ENCODE measurements at places on chromosomes 6 and 20. TPM values are rescaled to one million over a fixed set of nuclear protein-coding genes. Genes with fewer than 3 reads are reported as not detected.

The C6orf58 gene
- 0.31 TPM for total RNA-seq

The ADGB gene
- not detected for total RNA-seq

The SLC35B3 gene
- total RNA-seq, result 11.0 TPM

The DEF6 gene
- total RNA-seq, result 15.4 TPM

DNA sequence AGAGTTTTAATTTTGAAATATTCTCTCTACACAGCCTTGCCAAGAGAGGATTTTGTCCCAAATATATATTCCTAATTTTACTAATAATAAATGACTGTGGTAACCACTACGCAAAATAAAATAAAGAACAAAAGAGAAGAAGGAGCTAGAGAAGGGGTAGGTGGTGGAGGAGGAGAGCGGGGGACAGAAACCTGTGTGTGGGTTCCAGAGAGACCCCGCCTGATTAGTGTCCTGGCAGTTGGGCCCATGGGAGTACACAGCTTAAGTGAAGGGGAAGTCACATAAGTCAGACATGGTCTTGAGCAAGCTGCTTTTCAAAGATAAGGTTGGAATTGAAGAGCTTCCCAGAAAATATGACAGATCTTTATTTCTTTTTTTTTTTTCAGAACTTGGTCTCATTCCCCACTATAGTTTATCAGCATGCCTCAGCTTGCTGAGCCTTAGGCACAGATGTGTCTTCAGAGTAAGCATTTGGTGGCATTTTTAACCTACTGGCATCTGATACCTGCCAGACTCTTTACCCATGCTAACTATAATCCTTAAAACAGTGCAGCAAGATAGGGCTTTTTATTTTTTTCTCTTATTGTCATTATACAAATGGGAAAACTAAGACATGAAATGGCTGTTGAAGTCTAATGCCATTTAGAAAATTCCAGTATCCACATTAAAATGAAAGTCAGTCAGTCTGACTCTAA lies 9.6 kb upstream of the RHAG start:
- no peaks in the 10 kb centered on the region for H3K4me1 ChIP-seq
- no peak for DNase-seq
- no peaks in the 10 kb centered on the region for H3K27me3 ChIP-seq
- no peak overlapping the region for H3K27ac ChIP-seq
- no peaks in the 10 kb centered on the region for H3K36me3 ChIP-seq
- no peak overlapping the region for H3K4me3 ChIP-seq

- peaks cover 5% of the 10 kb centered on the region for H3K36me3 ChIP-seq
- peaks cover 12% of the 10 kb centered on the region for H3K4me1 ChIP-seq
- DNase-seq, result no peak
- H3K4me3 ChIP-seq, result no peak overlapping the region
- H3K27ac ChIP-seq, result no peak overlapping the region
These were observed 72.2 kb upstream of the NAA20 start for GRCh38 chr20:19944772-19945459.

GRCh38 chr6:36383606-36384005 lies 3.9 kb downstream of the ETV7 start:
- no peak for DNase-seq
- no peak overlapping the region for H3K27ac ChIP-seq
- H3K27me3 ChIP-seq, result no peaks in the 10 kb centered on the region
- peaks cover 16% of the 10 kb centered on the region for H3K36me3 ChIP-seq
- H3K4me3 ChIP-seq, result no peak overlapping the region

DNA sequence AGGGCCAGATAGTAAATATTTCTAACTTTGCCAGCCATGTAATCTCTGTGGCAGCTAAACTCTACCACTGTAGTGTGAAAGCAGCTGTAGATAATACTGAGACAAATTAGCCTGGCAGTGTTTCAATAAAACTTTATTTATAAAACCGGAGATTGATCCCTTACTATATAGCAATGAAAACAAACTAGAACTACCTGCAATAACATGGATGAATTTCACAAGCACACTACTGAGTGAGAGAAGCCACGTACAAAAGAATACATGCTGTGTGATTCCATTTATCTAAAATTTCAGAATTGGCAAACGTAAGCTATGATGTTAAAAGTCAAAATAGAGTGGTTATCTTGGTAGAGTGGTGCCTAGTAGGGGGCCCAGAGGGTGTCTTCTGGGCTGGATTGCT lies 198.7 kb upstream of the SGK1 start:
- H3K27me3 ChIP-seq, result no peaks in the 10 kb centered on the region
- no peak overlapping the region for H3K27ac ChIP-seq
- no peak overlapping the region for H3K4me3 ChIP-seq
- DNase-seq, result no peak
- H3K36me3 ChIP-seq, result no peaks in the 10 kb centered on the region

DNA sequence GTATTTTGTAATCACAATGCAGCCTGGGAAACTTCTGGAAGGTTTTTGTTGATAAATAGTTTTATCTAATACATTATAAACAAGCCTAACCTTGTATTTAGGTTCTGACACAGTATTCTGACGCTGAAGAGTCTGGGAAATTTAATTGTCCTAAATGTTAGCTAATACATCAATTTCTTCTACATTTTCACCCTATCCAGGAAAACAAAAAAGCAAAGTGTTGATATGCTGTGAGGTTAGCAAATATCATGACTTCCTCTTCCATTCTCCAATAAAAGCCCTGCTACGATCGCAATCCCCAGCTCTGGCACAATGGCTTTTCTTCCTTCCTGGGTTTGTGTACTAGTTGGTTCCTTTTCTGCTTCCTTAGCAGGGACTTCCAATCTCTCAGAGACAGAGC lies at the start of gene C6orf58:
C6orf58 (plus strand) TSS at position 301 of the 400 bp plus-strand sequence; CDS start at position 313, 12 bp downstream.
- H3K4me1 ChIP-seq, result no peaks in the 10 kb centered on the region
- H3K36me3 ChIP-seq, result no peaks in the 10 kb centered on the region
- H3K4me3 ChIP-seq, result no peak within 1 kb of the TSS
- DNase-seq, result no peak
- H3K27me3 ChIP-seq, result no peaks in the 10 kb centered on the region

DNA sequence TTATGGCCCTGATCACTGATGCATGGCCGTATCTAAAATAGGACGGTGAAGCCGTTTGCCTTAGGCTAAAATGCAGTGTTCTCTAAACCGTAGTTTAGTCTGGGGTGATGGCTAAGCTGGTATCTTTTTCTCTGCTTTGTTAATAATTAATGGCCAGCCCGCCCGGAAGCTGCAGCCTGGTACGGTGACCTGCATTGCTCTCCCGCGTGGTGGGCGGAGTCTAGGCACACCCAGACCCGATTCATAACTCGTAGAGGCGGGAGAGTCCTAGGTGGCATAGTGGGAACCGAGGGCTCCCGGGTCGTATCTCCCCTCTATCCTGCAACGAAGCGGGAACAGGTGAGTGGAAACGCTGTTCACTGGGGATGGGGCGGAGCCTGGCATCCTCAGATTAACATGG lies 5.5 kb downstream of the CDH4 start:
- no peaks in the 10 kb centered on the region for H3K36me3 ChIP-seq
- no peak overlapping the region for H3K4me3 ChIP-seq
- DNase-seq, result no peak
- no peak overlapping the region for H3K27ac ChIP-seq
- H3K4me1 ChIP-seq, result no peaks in the 10 kb centered on the region

DNA sequence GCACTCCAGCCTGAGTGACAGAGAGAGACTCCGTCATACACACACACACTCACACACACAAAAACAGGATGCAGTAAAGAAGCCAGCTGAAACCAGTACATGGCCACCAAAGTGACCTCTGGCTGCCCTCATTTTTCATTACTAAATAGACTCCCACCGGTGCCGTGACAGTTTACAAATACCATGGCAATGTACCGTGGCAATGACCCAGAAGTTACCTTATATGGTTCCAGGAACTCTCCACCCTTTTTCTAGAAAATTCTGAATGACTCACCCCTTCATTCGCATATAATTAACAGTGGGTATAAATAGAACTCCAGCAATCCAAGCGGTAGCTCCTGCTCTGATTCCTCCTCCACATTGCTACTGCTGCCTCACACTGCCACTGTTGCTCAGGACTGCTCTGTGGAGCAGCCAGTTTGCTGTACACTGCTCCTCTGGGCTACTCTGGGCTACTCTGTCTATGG lies 57.7 kb downstream of the SNX5 start:
- H3K27ac ChIP-seq, result no peak overlapping the region
- H3K27me3 ChIP-seq, result peaks cover 14% of the 10 kb centered on the region
- H3K4me3 ChIP-seq, result no peak overlapping the region
- no peak for DNase-seq
- no peaks in the 10 kb centered on the region for H3K36me3 ChIP-seq
- no peaks in the 10 kb centered on the region for H3K4me1 ChIP-seq

DNA sequence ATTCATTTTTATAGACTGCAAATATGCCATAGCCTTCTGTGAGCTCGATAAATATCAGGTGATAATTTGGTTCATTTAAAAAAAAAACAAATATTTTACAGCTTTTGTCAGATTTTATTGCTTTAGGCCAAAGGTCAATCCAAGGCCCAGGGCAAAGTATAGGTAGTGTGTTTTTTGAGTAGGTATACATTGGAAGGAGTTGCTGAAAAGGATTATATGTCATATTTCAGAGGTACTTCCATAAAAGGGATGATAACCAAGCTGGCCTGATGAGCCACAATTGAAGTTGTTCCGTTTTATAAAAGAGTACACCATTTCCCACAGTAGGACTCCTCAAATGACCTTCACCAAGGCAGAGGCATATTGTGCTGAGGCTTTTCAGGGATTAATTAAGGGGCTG lies 452.8 kb upstream of the FLRT3 start:
- DNase-seq, result no peak
- H3K4me1 ChIP-seq, result no peaks in the 10 kb centered on the region
- H3K27me3 ChIP-seq, result no peaks in the 10 kb centered on the region
- H3K27ac ChIP-seq, result no peak overlapping the region
- H3K36me3 ChIP-seq, result no peaks in the 10 kb centered on the region

GRCh38 chr6:54191461-54191860 lies 80.2 kb downstream of the MLIP start:
- H3K4me3 ChIP-seq, result no peak overlapping the region
- H3K36me3 ChIP-seq, result no peaks in the 10 kb centered on the region
- H3K27me3 ChIP-seq, result no peaks in the 10 kb centered on the region
- no peaks in the 10 kb centered on the region for H3K4me1 ChIP-seq
- no peak overlapping the region for H3K27ac ChIP-seq

GRCh38 chr6:20658053-20658452 lies 123.8 kb downstream of the CDKAL1 start:
- no peaks in the 10 kb centered on the region for H3K27me3 ChIP-seq
- peak overlapping the region; percentile 34 for H3K27ac ChIP-seq

- H3K36me3 ChIP-seq, result peaks cover 24% of the 10 kb centered on the region
- H3K4me1 ChIP-seq, result peaks cover 18% of the 10 kb centered on the region
- no peak for DNase-seq
- H3K4me3 ChIP-seq, result no peak overlapping the region
- no peaks in the 10 kb centered on the region for H3K27me3 ChIP-seq
These were observed 2.8 kb downstream of the DBNDD2 start for GRCh38 chr20:45410887-45411286.

DNA sequence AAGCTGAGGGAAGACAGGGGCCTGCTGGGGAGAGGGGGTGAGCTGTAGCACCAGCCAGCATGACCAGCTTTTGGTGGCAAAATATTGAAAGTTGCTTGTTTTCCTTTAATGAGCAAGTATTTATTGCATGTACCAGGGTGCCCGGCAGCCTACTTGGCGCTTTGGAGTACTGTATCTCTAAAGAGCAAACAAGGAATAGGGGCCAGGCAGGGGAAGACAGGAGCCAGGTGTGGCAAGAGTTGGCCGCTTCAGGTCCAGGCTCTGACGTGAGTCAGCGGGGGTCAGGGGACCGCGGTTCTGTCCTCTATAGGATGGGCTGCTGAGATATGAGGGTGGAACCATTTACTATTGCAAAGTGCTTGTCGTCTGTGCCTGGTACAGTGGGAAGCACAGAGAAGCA lies 63.1 kb downstream of the PSMG4 start:
- H3K36me3 ChIP-seq, result no peaks in the 10 kb centered on the region
- peaks cover 15% of the 10 kb centered on the region for H3K4me1 ChIP-seq
- H3K27me3 ChIP-seq, result peaks cover 23% of the 10 kb centered on the region
- no peak overlapping the region for H3K27ac ChIP-seq
- no peak overlapping the region for H3K4me3 ChIP-seq

DNA sequence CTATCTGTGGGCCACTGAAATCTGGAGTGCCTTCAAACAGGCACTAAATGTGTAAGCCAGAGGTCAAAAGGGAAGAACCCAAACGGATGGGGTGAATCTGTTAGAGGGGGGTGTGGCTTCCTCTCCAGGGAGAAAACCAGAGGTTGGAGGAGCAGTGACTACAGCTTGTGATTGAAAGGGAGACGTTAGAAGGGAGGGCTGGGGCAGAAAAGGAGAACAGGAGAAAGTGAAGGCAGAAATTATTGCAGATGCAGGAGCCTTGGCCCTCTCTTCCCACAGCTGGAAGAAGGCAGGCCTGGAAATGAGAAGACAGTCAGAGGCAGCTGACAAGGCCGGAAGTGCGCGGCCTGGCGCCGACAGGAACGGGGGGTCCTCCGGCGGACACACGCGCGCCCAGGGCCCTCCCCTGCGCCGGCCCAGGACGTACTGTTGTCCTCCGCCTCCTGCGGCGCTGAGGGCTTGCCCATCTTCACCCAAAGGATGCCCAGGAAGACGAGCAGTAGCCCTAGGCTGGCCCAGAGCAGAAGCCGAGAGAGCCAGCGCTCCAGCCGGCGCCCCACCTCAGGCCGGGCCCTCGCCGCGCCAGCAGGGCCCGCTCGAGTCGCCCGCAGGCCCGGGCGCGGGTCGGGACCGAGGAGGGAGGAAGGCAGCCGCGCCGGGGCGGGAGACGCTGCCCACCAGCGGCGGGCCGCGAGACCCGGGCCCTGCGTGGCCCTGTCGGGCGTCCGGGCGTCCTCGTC lies 806 bp downstream of the LEMD2 start:
- H3K27ac ChIP-seq, result peak overlapping the region; percentile 75
- H3K27me3 ChIP-seq, result peaks cover 36% of the 10 kb centered on the region
- H3K4me3 ChIP-seq, result peak overlapping the region; percentile 77
- DNase-seq, result peak; percentile 70

DNA sequence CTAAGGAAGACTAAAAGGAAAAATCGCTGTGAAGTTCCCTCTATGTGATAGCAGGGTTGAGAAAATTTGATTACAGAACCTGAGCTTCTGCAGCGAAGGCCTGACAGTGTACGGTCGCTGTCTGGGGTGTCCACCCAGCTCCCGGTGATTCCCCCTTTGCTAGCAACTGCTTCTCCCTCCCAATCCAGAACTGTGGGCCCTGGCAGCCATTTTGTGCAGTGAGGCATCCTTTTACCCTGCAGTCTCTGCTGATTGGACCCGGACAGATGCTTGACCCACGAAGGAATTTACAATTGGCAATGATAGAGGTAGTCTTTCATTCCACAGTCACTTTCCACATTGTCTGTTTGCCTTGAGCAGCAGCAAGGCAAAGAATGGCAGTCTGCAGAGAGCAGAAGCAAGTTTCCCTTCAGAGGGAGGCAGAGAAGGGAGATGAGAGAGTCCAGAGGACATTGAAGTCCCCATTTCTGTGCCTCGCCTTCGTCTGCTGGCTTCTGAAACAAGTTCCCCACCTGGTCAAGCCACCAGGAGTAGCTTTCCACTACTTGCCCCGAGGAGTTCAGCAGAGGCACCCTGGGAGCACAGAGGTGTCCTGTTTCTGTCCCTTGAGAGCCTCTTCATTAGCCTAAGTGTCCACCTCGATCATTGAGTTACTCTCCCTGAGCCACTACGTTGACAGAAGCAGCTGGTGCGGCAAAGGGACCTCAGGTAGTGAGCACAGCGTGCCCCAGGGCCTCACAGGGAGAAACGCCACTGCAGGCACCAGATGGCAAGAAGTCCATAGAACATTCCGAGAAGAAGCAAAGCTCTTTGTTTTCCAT lies 370.3 kb downstream of the NRN1 start:
- no peak for DNase-seq
- no peak overlapping the region for H3K4me3 ChIP-seq
- no peaks in the 10 kb centered on the region for H3K4me1 ChIP-seq
- H3K36me3 ChIP-seq, result no peaks in the 10 kb centered on the region

Measured in Calu3 (cell line).